GM19239 (cell line): ENCODE measurements at places on chromosomes 6 and 20.
A peak's percentile ranks its signal among the peaks of the same experiment; 100 is the strongest.

GRCh38 chr20:5000263-5001173 is 792 bp downstream of the SLC23A2 start:
- peak; percentile 45 for DNase-seq

DNA sequence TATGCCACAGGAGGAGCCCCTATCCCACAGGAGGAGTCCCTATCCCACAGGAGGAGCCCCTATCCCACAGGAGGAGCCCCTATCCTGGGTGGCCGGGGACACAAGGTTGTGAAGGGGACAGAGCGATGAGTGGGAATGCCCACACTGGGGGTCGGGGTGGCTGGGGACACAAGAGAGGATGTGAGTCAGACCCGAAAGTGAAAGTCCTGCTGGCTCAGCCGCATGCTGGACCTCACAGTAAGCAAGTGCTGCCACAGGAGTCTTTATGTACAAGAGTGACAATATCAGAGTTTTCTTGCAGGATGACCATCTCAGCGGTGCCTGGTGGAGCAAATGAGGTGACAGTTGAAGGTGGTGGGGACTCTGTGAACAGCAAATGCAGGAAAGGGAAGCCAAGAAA is 93.7 kb downstream of the PSMB1 start:
- DNase-seq, result peak; percentile 59

- DNase-seq, result no peak
Measured at GRCh38 chr6:27757307-27757706, 154.9 kb downstream of the OR2B2 start.

- DNase-seq, result no peak
Measured at GRCh38 chr6:89965441-89966227, 71.4 kb downstream of the GJA10 start.

- no peak for DNase-seq
Measured at GRCh38 chr20:43827940-43828562, 86.6 kb upstream of the TOX2 start.

DNA sequence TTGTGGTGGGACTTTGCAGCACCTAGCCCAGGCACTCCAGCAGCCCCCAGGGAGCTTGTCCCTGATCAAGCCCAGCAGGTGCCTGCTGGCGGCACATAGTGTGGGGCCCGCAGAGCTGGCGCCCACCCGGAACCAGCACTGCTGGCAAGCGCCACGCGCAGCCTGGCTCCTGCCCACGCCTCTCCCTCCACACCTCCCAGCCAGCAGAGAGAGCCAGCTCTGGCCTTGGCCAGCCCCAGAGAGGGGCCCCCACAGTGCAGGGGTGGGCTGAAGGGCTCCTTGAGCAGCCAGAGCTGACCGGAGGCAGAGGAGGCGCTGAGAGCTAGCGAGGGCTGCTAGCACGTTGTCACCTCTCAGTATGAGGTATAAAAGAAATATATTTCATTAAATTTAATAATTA is 716.5 kb upstream of the MAP3K7 start:
- no peak for DNase-seq
